ENCODE measurements at places on chromosomes 12 and 14.

GRCh38 chr12:12788675-12789368 lies 3.4 kb downstream of the APOLD1 start:
- DNase-seq, result peak; percentile 76

DNA sequence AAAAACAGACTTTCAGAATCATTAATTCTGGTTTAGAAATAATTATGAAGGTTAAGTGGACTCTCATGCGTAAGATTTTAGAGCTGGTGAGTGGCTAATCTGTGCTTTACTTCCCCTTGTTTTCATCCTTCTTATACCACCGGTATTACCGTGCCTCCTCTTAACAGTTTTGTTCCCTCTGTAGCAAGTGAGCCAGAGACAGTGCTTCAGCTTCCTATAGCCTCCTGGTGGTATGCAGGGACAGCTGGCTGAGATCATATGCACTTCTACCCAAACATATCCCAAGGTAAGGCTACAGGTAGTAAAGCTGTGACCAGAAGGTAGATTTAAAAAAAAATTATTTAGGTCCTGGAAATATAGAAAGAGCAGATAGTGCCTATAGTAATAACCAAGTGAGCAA lies 55.2 kb downstream of the PDE3A start:
- no peak for DNase-seq

GRCh38 chr12:94595152-94595551 lies 55.2 kb downstream of the TMCC3 start:
- DNase-seq, result no peak

DNA sequence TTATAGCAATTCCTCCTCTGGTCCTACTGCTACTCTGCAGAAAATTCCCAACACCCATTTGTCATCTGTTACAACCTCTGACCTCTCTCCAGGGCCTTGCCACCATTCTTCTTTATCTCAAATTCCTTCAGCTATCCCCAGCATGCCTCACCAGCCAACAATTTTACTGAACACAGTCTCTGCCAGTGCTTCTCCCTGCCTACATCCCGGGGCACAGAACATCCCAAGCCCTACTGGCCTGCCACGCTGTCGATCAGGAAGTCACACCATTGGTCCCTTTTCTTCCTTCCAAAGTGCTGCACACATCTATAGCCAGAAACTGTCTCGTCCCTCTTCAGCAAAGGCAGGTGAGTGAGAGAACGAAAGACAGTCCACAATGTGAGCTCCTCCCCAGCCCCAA lies 122.1 kb downstream of the TTLL5 start:
- no peak for DNase-seq

GRCh38 chr14:29928117-29928640 lies 532 bp upstream of the PRKD1 start:
- no peak for DNase-seq

GRCh38 chr12:112869091-112869490 lies 37.7 kb upstream of the OAS1 start:
- no peak for DNase-seq

DNA sequence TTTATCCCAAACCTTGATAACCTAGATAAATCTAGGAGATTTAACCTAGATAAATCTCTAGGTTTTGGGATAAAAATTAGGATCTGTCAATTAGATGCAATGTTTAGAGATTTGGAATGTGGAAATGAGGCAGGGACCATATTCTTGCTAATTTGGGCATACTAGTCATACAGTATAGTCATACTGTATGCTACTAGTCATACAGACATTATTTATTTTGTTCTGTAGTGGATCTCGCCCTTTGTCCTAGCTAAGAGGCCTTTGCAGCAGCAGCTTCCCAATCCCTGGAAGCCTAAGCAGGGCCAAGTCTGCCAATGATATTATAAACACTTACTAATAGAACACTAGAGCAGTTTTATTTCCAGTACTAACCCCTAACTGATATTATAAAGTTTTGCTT lies 136.4 kb downstream of the CEP128 start:
- DNase-seq, result no peak

GRCh38 chr12:94980577-94980976 lies 22.9 kb downstream of the NDUFA12 start:
- DNase-seq, result no peak

GRCh38 chr12:11722071-11722470 lies 72.6 kb downstream of the ETV6 start:
- DNase-seq, result no peak

Data from NCI-H1930 (cell line).